ENCODE measurements at places on chromosomes 7 and 10.

GRCh38 chr7:155360495-155361345 lies 63.0 kb downstream of the INSIG1 start:
- DNase-seq: no peak

GRCh38 chr7:18212758-18213157 lies 185.1 kb upstream of the PRPS1L1 start:
- DNase-seq: no peak

- DNase-seq: peak; percentile 5
These were observed 31.2 kb downstream of the JCAD start for GRCh38 chr10:30028006-30028737.

GRCh38 chr7:35967366-35968139 lies 166.7 kb downstream of the SEPTIN7 start:
- DNase-seq: no peak

DNA sequence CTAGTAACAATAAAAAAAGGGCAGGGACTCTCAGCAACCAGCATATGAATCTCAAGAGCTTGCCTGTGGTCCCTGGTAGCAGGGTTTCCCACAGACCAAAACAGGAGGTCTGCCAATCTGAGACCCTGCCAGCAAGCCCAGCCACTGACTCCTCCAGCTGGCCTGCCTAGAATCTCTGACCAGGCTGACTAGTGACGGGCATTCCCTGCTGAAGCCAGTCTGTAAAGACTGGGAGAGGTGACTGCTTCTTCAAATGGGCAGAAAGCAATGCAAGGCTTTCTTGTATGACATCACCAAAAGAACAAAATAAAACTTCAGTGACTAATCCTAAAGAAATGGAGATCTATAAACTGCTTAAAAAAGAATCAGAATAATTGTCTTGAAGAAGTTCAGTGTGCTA lies 249.4 kb downstream of the TCF7L2 start:
- DNase-seq: no peak

- DNase-seq: peak; percentile 11
These were observed 19.9 kb upstream of the LMOD2 start for GRCh38 chr7:123635551-123636359.

GRCh38 chr7:70426249-70426880 lies 705.6 kb upstream of the GALNT17 start:
- no peak for DNase-seq

DNA sequence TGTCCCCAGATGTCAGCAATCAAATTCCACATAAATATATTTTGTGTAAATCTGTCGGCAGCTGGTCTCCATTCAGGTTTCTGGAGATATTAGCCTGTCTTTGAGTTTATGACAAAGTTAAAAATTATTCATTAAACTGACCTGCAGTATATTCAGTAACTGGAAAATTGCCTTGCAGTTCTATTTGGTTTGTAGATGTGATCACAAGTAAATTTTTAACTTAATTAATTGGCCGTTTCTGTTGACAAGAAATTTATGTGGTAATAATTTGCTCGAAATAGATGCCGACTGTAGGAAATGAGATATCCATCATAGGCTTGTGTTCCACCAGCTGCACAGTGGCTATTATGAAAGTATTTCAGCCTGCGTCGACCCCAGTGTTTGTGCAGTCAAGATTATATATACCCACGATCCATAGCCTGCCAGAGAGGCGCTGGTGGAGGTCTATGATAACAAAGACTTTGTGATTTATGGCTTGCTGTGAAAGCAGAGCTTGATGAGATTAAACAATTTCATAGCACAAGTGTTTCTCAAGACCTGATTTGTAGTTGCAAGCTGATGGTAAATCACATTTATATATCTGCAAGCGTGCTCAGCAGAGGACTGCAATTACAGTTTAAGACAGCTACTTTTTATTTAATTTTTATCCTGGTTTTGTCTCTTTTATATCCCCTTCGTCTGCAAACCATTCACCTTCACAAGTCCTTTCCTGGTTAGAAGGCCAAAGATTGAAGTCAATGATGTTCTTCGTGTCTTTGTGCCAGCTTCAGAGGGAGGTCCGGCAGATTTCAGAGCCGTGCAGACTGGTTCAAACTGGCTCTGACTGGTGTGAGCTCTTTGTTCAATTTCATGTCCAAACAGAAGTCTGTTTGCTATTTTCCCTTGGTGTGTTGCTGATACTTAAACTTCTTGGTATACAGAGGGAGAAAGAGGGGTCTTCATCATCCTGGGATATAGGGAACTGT lies 850.9 kb downstream of the LRMDA start:
- no peak for DNase-seq

GRCh38 chr7:141679014-141679413 lies 23.0 kb downstream of the DENND11 start:
- DNase-seq: no peak

DNA sequence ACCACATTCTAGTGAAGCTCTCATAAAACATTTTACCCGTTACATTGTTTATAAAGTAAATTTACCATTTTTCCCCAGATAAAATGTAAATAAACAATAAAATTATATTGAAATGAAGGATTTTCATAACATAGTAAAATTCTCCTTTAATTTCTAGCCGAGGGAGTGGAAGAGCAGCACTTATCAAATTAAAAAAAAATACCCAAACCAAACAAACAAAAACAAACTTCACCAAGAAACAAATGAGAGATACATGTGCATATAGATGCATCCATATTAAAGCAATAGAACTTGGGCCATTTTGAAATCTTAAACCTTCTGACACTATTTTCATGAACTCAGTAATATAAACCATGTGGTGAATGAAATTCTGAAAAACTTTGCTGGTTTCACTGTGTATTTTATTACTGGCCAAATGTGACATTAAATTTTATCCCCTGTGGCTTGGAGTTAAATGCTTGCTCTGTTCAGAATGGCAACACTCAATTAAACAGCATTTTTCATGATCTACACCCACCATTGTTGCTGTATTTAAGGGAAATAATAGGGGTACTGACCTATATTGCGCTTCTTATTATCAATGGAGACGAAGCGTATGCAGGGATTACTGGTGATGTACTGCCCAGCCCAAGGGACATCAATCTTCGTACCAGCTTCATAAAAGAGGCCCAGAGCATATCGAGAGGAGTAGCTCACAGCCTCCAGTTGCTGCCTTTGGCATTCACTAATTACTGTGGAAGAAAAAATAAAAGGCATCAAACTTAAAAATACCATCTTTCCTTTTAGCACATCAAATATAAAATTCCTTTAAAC lies 220.9 kb downstream of the RNLS start:
- DNase-seq: no peak

- no peak for DNase-seq
These were observed at the start of gene LMOD2 for GRCh38 chr7:123655614-123656013. LMOD2 (plus strand) TSS chr7:123655866; CDS start chr7:123655964, 98 bp downstream.

DNA sequence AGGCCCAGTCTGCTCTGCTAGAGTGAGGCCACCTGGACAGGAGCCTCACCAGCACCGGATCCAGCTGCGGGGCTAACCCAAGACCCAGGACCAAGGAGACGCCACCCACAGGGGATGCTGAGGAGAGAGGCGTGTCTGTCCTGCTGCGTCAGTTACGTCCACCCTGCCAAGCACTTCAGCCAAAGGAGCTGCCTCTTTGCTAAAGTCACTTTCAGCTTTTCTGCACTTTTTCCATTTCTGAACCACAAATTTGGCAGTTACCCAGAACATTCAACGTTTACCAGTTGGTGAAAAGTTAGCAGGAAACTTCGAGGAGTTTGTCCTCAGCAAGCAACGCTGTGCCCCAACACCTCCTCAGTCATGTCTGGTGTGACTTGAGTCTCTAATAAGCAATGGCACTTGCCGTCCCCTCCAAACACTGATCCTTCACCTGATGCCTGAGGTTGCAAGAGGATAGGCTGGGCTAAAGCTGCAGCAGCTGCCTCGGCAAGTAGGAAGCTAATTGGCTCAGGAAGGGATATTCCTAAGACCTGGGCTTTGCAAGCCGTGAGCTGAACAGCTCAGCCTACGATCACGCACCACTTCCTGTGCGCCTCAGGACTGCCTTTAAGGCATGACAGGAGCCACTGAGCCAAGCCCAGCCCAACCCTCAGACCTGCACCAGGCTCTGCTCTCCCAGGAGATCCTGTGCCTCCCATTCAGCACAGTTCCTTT lies 40.1 kb downstream of the KCNH2 start:
- no peak for DNase-seq

GRCh38 chr10:63431962-63432797 lies 33.6 kb downstream of the JMJD1C start:
- peak; percentile 40 for DNase-seq

GRCh38 chr7:133718131-133718530 lies 409.0 kb upstream of the LRGUK start:
- DNase-seq: no peak

GRCh38 chr7:93719546-93719945 lies 145.0 kb upstream of the CALCR start:
- no peak for DNase-seq
